Testis (tissue), 5 donors: ENCODE measurements at places on chromosomes 5 and 9. TPM values are rescaled to one million over a fixed set of nuclear protein-coding genes. Genes with fewer than 3 reads are reported as not detected.

- H3K4me1 ChIP-seq = peaks cover 24% of the 10 kb centered on the region
- H3K4me3 ChIP-seq = no peak overlapping the region
- no peak overlapping the region for H3K27ac ChIP-seq
- no peaks in the 10 kb centered on the region for H3K36me3 ChIP-seq
- no peaks in the 10 kb centered on the region for H3K27me3 ChIP-seq
These were observed 4.9 kb downstream of the NEK6 start for GRCh38 chr9:124262649-124262972.

- no peaks in the 10 kb centered on the region for H3K4me1 ChIP-seq
- no peak overlapping the region for H3K4me3 ChIP-seq
- no peaks in the 10 kb centered on the region for H3K36me3 ChIP-seq
- H3K27ac ChIP-seq = no peak overlapping the region
These were observed 338.6 kb upstream of the TNC start for GRCh38 chr9:115456515-115456914.

DNA sequence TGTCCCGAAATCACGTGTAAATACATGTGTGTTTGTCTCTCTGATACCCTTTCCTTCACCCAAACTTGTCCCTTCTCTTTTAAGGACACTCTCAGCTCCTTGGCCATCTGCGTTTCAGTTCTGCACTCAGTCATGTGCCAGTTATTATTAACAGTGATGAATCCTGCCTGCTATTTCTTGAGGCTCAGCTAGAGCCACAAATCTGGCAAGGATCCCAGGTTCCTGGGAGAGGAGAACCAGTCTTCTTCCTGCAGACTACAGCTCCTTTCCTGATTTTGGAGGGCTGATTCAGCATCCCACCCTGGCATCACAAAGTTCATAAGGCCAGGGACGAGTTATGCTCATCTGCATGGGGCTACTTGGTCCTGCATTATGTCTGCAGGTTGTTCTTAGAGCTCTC, 5.6 kb downstream of the MAMDC2 start:
- peaks cover 44% of the 10 kb centered on the region for H3K4me1 ChIP-seq
- no peak overlapping the region for H3K4me3 ChIP-seq
- peak overlapping the region; percentile 85 for H3K27ac ChIP-seq
- H3K27me3 ChIP-seq = no peaks in the 10 kb centered on the region
- DNase-seq = peak; percentile 90
- no peaks in the 10 kb centered on the region for H3K36me3 ChIP-seq

DNA sequence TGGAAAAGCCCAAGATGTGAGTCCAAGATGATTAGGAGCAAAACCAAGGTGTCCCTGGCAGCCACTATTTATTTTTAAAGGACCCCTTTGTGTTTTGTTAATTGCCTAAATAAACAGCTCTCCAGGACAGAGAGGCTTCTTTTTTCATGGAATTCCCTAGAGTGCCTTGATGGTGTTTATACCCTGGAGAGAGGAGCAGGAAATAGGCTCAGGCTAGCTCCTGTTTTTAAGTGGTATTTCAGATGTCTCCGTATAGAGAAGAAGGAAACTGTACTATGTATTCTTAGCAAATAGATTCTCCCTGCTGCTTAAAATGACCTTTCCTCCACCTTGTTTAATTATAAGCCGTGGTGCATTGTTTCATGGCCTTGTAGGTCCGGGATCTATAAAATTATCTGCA, 292.4 kb downstream of the CD180 start:
- H3K27me3 ChIP-seq = no peaks in the 10 kb centered on the region
- H3K4me3 ChIP-seq = no peak overlapping the region
- no peak overlapping the region for H3K27ac ChIP-seq
- DNase-seq = no peak
- H3K4me1 ChIP-seq = no peaks in the 10 kb centered on the region
- H3K36me3 ChIP-seq = no peaks in the 10 kb centered on the region

KCTD16 gene
- 2.7 TPM for total RNA-seq

GRCh38 chr9:114166614-114167572, 11.6 kb downstream of the COL27A1 start:
- H3K27me3 ChIP-seq = no peaks in the 10 kb centered on the region
- H3K36me3 ChIP-seq = no peaks in the 10 kb centered on the region
- no peak overlapping the region for H3K27ac ChIP-seq
- H3K4me3 ChIP-seq = no peak overlapping the region
- peaks cover 10% of the 10 kb centered on the region for H3K4me1 ChIP-seq
- no peak for DNase-seq

ATP6V0E1 gene
- total RNA-seq = 134 TPM

DNA sequence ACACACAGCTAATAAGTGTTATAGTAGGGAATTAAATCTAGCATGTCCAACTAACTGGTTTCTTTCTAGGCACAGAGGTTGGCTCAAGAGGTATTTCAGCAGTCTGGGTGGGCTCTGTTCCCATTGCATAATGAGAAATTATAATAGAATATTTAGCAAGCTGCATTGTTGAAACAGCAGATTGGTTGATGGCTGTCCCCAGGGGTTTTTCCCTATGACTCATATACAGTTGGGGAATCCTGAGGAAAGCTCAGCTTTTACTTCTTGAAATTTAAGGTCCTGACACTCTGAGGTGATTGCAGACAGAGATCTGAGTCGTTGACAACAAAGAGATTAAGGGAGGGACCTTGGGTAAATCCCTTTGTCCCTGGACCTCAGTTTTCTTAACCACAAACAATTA, 38.3 kb upstream of the TNFSF8 start:
- no peak overlapping the region for H3K4me3 ChIP-seq
- no peaks in the 10 kb centered on the region for H3K27me3 ChIP-seq
- no peaks in the 10 kb centered on the region for H3K4me1 ChIP-seq
- no peak for DNase-seq
- no peak overlapping the region for H3K27ac ChIP-seq
